IMR-90 (cell line): ENCODE measurements at places on chromosomes 2 and 18.

DNA sequence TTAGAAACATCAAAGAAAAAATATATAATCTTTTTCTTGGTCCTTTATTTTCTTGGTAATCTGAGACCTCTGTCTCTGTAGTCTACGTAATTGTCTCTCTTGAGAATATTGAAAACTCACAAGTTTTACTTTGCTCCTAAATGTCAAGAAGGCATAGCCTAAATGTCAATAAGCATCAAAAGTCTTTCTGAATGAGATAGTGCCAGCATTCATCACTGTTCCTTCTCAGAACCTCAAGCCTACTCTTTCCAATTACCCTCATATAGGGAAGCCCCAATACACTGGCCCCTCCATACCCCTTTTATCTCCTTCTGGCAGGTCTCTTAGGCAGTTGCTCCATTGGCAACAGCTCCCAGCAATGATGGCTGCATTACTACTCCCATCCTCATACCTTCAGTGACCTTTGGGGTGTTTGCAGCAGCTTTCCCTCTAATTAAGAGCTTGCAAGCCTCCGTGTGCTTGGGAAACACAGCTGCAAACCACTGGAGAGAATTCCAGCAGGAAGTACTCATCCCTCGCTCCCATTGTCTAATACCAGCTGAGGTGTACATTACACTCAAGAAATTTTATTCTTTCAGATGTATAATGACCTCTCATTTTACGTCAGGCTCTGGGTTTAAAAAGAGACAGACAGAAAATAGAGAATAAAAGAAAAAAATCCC is 95.8 kb downstream of the KYNU start:
- no peak for DNase-seq

DNA sequence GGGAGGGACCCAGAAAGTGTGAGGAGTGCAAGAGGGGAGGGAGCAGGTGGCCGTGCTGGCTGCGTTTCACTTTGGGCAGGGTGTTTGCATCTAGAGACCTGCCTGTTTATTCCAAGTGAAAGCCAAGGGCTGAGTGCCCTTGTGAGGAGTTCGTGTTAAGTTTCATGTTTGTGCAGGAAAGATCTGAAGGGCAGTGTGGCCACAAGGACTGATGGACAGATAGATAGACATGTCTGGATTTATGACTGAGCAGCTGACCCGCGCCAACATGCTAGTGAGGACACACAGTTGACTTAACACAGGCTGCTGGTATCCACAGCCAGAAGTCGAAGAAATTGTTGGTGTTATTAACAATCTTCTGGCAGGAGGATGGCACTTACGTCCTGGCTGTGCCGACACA is 387.6 kb upstream of the TNP1 start:
- DNase-seq: no peak

DNA sequence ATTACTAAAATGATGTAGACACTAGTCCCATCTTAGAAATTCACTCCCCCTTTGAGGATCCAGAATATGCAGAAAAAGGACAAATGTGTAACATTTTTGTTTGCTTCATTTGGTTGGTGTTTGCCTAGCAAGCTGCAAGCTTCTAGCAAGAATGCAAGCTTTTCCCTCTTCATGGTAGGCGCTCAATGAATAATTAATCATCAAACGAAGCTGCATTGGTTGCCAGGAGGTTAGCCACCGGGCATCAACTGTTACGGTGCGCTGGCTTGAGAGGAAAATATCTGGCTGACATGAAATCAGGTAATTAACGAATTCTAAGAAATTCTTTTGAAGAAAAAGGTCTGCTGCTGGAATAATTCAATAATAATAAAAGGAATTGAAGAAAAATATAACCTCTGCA is 341.0 kb upstream of the KYNU start:
- no peak for DNase-seq

- DNase-seq: no peak
These were observed 1.1 kb downstream of the L3MBTL4 start for GRCh38 chr18:6413579-6414117.

DNA sequence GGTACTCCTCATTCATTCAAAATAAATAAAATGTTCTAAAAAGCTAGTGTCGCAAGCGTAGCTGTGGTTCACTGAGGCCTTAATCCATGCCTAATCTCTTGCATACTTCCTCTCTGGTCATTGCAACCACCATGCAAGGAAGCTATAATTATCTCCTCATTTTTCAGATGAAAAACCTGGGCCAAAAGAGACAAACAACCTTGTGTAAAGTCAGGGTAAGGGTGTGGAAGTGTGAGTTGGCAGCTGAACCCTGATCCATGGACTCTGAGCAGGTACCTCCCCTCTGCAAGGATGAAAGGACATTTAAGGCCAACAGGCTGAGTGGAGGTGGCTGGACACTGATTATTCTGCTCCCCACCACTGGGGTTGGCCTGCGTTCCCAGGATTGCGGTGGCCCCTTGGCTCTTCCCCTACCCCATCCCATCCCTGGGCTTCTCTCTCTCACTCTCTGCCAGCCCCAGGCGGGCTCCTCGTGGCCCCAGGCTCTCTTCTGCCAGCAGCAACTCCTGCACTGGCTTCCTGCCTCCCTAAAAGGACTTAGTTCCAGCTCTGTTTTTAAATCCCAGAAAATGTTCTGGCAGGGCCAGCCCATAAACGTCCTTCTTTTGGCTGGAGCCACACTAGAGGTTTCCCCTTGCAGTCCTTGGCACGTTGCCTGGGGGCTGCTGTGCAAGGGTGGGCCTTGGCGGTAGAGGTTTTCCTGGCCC is 72.0 kb upstream of the AFF3 start:
- no peak for DNase-seq

GRCh38 chr2:118974103-118974993 is 32.4 kb downstream of the MARCO start:
- peak; percentile 17 for DNase-seq

- no peak for DNase-seq
These were observed 116.8 kb downstream of the MSH2 start for GRCh38 chr2:47519604-47520301.

DNA sequence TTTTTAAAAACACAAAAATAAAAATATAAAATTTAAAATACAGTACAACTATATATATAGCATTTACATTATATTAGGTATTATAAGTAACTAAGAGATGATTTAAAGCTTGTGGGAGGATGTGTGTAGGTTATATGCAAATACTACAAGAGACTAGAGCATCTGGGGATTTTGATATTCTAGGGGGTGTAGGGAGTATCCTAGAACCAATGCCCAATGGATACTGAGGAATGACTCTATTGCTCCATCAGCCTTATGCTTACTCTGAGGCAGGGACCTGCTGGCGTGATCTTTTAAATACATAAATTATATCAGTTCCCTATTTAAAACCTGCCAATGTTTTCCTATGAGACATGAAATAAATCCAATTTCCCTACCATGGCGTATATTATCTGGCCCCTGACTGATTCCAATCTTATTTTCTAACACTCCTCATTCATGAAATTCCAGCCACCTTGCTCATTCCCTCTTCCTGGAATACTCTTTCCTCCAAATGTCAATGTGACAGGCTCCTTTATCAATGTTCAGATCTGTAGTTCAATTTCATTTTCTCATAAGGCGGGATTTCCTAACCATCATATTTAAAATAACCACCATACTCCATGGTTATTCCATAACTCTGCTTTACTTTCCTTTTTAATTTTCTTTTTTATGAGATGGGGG is 22.2 kb downstream of the SP3 start:
- DNase-seq: no peak

GRCh38 chr18:48627216-48627615 is 88.4 kb downstream of the CTIF start:
- DNase-seq: peak; percentile 65

DNA sequence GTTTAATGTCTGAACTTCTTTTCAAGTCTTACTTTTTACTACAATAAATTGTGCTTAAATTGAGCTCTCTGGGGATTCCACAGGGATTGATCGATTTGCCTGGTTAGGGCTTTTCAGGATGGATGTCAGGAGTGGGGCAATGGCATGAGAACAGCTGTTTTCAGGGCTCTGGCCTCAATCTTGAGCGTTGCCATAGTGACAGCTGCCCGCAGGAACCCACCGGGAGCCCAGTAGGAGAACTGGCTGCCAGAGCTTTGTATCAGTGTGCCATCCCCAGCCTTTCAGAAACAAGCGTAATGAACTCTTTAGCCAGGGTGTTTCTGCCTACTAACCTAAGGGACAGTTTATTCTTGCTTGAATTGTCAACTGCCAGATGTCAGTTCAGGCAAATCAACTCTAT is 93.5 kb downstream of the GALNT3 start:
- DNase-seq: no peak

DNA sequence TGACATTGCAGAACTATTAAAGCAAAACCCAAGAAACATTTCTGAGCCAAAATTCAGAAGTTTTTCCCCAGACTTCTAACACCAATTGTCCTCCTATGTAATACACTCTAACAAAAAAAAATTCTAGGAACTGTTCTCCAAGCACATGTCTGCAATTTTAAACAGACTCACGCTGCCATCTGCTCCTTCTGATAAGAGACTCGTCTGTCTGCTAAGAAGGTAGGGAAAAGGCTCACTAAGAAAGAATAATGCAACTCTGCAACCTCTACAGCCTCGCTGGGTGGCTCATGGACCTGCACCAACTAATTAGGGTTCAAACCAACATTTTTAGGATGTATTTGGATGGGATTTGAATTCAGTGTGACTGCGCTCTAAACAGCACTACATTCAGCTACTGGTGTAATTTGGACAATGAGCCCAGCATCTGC is 366.5 kb downstream of the DSC3 start:
- no peak for DNase-seq

- no peak for DNase-seq
These were observed 26.1 kb downstream of the SLC20A1 start for GRCh38 chr2:112671801-112672200.

DNA sequence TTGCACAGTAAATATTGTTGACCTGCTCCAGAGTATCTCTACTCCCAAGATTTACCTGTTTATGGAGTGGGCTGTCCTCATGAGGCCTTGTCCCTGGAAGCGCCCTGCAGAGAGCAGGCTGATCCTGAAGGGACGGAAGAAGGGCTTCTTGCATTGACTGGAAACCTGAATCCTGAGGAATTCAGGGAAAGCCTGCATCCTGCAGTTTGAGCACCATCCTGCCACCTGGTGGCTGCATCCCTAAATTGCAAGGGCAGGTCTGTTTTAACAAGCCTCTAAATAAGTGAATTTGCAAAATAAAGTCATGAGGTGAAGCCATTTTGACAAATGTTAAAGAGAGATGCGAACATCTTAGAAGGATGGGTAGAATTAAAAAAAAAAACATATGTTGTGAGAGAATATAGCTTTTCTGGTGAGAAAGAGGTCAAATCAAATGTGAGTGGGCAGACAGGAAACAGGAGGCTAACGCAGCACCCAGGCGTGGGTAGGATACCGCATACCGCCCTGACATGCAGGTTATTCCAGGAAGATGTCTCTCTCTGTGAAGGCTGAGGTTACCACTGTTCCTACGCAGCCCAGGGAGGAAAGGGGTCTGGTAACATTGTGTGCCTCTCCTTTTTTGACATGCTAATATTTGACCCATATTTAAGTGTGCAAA is 754.9 kb downstream of the RNF144A start:
- DNase-seq: peak; percentile 35

GRCh38 chr2:28435241-28435640 is 42.6 kb downstream of the FOSL2 start:
- no peak for DNase-seq

GRCh38 chr2:153106802-153107477 is 371.6 kb downstream of the RPRM start:
- no peak for DNase-seq

DNA sequence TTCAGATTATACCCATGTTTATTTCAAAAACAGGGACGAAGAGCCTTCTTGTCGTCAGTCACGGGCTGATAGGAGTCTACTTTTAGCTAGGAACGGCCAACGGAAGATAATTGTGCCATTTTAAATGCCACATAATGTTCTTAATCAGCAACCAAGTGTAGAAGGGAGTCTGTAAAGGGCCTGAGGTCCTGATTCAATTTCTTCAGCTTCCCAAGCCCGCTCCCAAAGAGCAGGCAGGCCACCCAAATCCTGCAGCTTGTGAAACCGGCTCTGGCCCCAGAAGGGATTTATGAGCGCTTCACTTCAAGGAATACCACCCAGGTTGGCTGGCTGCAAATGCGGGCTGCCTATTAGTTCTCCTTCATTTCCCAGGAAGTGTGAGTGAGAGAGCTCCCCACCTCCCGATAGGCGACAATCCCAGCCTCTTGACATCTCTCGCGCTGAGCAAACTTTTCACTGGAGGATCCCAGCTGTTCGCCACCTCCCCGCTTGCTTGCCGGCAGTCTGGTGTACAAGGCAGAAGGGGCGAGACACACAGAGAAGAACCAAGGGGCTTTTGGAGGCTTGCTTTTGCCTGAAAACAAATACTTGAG is 272.9 kb downstream of the CDH20 start:
- DNase-seq: peak; percentile 39

DNA sequence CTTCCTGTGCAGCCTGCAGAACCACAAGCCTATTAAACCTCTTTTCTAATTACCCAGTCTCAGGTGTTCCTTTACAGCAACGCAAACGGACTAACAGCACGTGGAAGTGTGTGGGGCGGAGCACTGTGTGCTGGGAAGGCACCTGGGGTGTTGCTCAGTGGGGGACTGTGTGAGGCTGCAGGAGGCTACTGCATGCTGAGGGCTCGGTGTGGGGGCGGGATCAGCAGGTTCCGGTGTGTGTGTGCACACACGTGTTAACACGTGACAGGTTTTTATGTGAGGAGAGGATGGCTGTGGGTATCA is 58.9 kb downstream of the ANKMY1 start:
- DNase-seq: no peak

- DNase-seq: no peak
These were observed 37.0 kb upstream of the MPP4 start for GRCh38 chr2:201735486-201735885.
